ENCODE measurements at places on chromosomes 6 and 20.

- DNase-seq: no peak
Observed at GRCh38 chr20:59829054-59829785, 104.2 kb downstream of the SYCP2 start.

GRCh38 chr6:161152907-161153662 lies 120.8 kb downstream of the AGPAT4 start:
- no peak for DNase-seq

- DNase-seq: no peak
Observed at GRCh38 chr6:44667226-44667625, 279.7 kb downstream of the CDC5L start.

- no peak for DNase-seq
Observed at GRCh38 chr20:58841539-58842264, 9.0 kb downstream of the GNAS-AS1 start.

- DNase-seq: no peak
Observed at GRCh38 chr6:155078331-155078745, 83.2 kb downstream of the TIAM2 start.

- DNase-seq: no peak
Observed at GRCh38 chr20:16861708-16862107, 113.5 kb downstream of the OTOR start.

GRCh38 chr6:120869397-120869796 lies 464.9 kb downstream of the TBC1D32 start:
- no peak for DNase-seq

DNA sequence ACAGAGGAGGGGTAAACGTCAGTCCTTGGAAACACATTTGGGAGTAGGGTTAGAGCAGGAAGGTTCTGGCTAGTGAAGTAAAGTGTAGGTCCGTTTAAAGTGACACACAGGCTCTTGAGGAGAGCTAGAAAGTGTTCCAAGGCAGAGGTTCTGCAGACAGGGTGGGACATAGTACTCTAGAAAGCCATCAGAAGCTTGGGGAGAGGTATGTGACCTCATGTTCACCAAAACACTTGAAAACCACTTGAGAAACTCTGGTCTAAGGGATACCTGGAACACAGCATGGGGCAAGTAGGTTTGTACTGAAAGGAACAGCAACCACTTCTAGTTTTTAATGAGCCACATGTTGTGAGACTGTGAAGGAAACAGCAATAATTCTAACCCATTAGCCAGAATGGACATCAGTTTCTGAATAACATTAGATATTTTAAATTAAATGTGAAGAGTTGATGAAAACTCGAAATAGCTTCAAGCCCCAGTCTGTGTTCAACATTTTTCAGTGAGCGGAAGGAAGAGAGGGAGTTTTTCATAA lies 49.0 kb downstream of the SOBP start:
- DNase-seq: no peak

DNA sequence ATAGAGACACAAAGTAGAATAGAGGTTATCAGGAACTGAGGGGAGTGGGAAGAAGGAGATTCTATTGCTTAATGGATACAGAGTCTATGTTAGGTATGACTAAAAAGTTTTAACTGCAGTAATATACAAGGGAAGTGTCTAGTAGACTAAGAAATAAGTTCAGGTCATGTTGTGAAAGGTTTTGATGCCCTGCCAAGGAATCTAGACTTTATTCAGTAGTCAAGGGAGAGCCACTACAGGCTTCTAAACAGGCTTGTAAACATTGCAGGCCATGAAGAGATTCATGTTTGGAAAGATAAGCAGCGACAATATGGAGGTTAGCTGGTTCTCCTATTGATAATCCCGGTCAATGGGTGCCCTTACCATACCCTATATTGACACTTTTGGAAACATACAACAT lies 352.8 kb upstream of the SOX4 start:
- DNase-seq: no peak

All from stimulated activated CD4-positive, alpha-beta T cell treated with anti-CD3 and anti-CD28 coated beads, TNF-alpha, amount 100 ng/mL, for 1 hour (primary cell).